ENCODE measurements at places on chromosomes 12 and 14.

- H3K4me1 ChIP-seq = no peaks in the 10 kb centered on the region
- DNase-seq = no peak
- H3K36me3 ChIP-seq = no peaks in the 10 kb centered on the region
- no peak overlapping the region for H3K4me3 ChIP-seq
- H3K27me3 ChIP-seq = no peaks in the 10 kb centered on the region
Measured at GRCh38 chr12:90229407-90230170, 521.0 kb upstream of the ATP2B1 start.

GRCh38 chr12:41419131-41419893 is 231.2 kb downstream of the PDZRN4 start:
- no peaks in the 10 kb centered on the region for H3K36me3 ChIP-seq
- H3K4me3 ChIP-seq = no peak overlapping the region
- no peak overlapping the region for H3K27ac ChIP-seq
- no peak for DNase-seq
- no peaks in the 10 kb centered on the region for H3K4me1 ChIP-seq

GRCh38 chr12:80681-81190 is 14.2 kb downstream of the IQSEC3 start:
- H3K4me1 ChIP-seq = no peaks in the 10 kb centered on the region
- no peak overlapping the region for H3K27ac ChIP-seq
- peaks cover 52% of the 10 kb centered on the region for H3K27me3 ChIP-seq
- DNase-seq = no peak
- no peaks in the 10 kb centered on the region for H3K36me3 ChIP-seq

DNA sequence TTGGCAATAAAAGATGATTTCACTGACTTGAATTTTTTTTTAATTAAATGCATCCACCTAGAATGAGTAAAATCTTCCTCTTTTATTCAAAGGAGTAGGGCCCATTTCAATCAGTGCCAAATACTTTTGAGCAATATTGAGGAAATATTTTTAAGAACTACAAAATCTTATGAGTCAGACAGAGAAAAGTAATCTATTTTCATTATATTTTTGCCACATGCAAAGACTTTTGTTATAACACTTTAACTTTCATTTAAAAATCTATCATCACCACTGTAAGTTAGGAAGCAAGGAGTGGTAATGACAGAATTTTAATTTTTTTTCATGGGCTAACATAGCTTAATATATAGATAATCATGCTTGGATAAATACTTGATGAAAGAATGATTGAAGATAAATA is 345.2 kb upstream of the KITLG start:
- no peak for DNase-seq
- H3K27ac ChIP-seq = no peak overlapping the region
- H3K36me3 ChIP-seq = no peaks in the 10 kb centered on the region
- no peaks in the 10 kb centered on the region for H3K27me3 ChIP-seq
- no peak overlapping the region for H3K4me3 ChIP-seq
- no peaks in the 10 kb centered on the region for H3K4me1 ChIP-seq

- H3K27ac ChIP-seq = no peak overlapping the region
- H3K27me3 ChIP-seq = peaks cover 4% of the 10 kb centered on the region
- DNase-seq = no peak
- peaks cover 18% of the 10 kb centered on the region for H3K36me3 ChIP-seq
Measured at GRCh38 chr12:27468241-27468640, 21.7 kb downstream of the SMCO2 start.

DNA sequence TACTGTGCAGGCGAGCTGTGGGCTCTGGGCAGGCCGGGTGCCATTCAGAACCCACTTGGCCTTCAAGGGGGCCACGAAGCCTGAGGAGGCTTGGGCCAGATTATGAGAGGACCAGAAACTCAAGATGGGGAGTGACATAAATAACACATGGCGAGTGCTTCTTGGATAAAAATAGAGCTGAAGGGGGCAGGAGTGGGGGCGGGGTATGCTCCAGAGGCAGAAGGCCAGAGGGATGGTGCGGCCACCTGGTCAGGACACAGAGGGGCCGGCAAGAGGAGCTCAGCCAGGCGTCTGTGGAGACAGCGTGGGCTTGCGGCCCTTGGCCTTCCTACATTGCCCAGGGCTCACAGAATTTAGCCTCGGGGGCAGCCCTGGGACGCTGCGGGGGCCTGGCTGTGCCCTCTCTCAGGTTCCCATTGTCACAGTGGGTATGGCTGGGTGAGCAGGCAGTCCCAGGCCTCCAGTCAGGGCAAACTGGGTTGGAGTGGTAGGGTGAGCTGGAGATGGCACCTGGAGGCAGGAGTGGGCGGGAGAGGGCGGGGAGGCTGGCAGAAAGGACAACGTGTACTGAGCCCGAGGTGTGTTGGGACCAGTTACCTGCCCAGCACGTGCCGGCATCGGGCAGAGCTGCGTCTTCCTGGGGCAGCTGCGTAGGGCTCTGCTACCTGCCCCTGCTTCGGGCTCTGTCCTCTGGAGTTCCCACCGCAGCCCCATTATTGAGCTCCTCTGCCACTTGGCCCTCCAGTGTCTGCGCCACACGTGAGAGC is 7.4 kb upstream of the SLC25A29 start:
- peaks cover 5% of the 10 kb centered on the region for H3K4me1 ChIP-seq
- no peaks in the 10 kb centered on the region for H3K36me3 ChIP-seq
- peaks cover 61% of the 10 kb centered on the region for H3K27me3 ChIP-seq

- peaks cover 25% of the 10 kb centered on the region for H3K27me3 ChIP-seq
- H3K4me3 ChIP-seq = no peak overlapping the region
- H3K4me1 ChIP-seq = no peaks in the 10 kb centered on the region
- H3K27ac ChIP-seq = no peak overlapping the region
Measured at GRCh38 chr14:64778104-64778754, 74.0 kb downstream of the PLEKHG3 start.

DNA sequence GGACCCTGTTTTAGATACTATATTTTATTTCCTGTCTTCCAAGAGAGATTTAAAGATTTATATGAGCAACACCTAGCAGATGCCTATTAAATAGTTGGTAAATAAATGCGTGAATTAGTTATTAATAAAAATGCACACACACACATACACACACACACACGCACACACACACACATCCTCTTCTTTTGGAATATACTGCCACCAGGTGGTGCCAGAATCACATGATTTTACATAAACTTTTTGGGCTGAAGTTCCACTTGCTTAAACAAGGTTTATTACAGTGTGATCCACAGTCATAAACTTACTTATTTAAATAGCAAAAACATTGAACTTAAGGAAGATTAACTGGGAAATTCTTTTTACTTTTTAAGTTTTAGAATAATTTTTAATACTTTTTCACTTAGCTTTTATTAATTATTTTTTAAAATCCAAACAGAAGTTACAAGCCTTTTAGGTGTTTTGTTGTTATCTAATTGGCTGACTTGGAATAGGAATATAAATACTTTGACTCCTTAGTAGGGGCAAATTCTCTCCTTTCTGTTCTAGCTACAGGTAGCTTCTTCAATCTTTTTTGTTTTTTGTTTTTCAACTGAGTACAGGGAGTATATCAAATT is 17.5 kb downstream of the RAD51B start:
- DNase-seq = peak; percentile 62
- H3K27me3 ChIP-seq = no peaks in the 10 kb centered on the region
- no peaks in the 10 kb centered on the region for H3K4me1 ChIP-seq
- no peak overlapping the region for H3K4me3 ChIP-seq
- peaks cover 6% of the 10 kb centered on the region for H3K36me3 ChIP-seq

- no peak overlapping the region for H3K4me3 ChIP-seq
- H3K27me3 ChIP-seq = no peaks in the 10 kb centered on the region
Measured at GRCh38 chr12:18696971-18697602, 40.7 kb downstream of the PLCZ1 start.

GRCh38 chr14:73237786-73238423 is 599 bp downstream of the PAPLN start:
- no peak overlapping the region for H3K4me3 ChIP-seq
- peaks cover 98% of the 10 kb centered on the region for H3K27me3 ChIP-seq
- peak; percentile 20 for DNase-seq
- no peak overlapping the region for H3K27ac ChIP-seq

DNA sequence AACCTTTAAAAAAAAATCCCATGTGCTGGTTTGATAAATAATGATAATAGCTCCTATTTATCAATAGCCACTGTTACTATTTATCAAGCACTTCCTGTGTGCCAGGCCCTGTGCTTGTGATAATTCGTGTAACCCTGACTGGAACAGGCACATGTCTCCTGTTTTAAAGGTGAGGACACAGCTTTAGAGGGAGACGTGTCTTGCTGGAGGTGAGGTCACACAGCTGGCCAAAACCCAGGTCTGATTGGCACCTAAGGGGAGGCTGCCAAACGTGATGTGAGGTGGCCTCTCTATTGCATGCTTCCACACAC is 156.6 kb downstream of the VRK1 start:
- no peak for DNase-seq
- no peak overlapping the region for H3K27ac ChIP-seq
- H3K36me3 ChIP-seq = no peaks in the 10 kb centered on the region

GRCh38 chr12:129001826-129002225 is 148.5 kb downstream of the GLT1D1 start:
- no peak overlapping the region for H3K4me3 ChIP-seq
- no peak overlapping the region for H3K27ac ChIP-seq
- H3K27me3 ChIP-seq = no peaks in the 10 kb centered on the region
- no peaks in the 10 kb centered on the region for H3K36me3 ChIP-seq
- no peak for DNase-seq

- H3K4me1 ChIP-seq = no peaks in the 10 kb centered on the region
- H3K4me3 ChIP-seq = no peak overlapping the region
- H3K36me3 ChIP-seq = no peaks in the 10 kb centered on the region
- H3K27ac ChIP-seq = no peak overlapping the region
Measured at GRCh38 chr14:72264716-72265115, 332.5 kb downstream of the RGS6 start.

GRCh38 chr14:64826333-64826732 is 53.4 kb downstream of the SPTB start:
- no peak overlapping the region for H3K27ac ChIP-seq
- no peaks in the 10 kb centered on the region for H3K36me3 ChIP-seq
- DNase-seq = no peak

- H3K27me3 ChIP-seq = no peaks in the 10 kb centered on the region
- no peaks in the 10 kb centered on the region for H3K4me1 ChIP-seq
- no peak overlapping the region for H3K4me3 ChIP-seq
Measured at GRCh38 chr14:95033682-95034632, 123.4 kb downstream of the DICER1 start.

- DNase-seq = no peak
- H3K27me3 ChIP-seq = peaks cover 2% of the 10 kb centered on the region
- no peak overlapping the region for H3K4me3 ChIP-seq
- no peaks in the 10 kb centered on the region for H3K36me3 ChIP-seq
- H3K4me1 ChIP-seq = no peaks in the 10 kb centered on the region
- no peak overlapping the region for H3K27ac ChIP-seq
Measured at GRCh38 chr12:95723693-95724384, 66.7 kb downstream of the NTN4 start.

GRCh38 chr12:131860472-131861260 is 32.5 kb downstream of the MMP17 start:
- no peak overlapping the region for H3K4me3 ChIP-seq
- H3K27me3 ChIP-seq = peaks cover 21% of the 10 kb centered on the region
- H3K36me3 ChIP-seq = no peaks in the 10 kb centered on the region
- peak overlapping the region; percentile 66 for H3K27ac ChIP-seq

- peak overlapping the region; percentile 53 for H3K4me3 ChIP-seq
- peaks cover 6% of the 10 kb centered on the region for H3K27me3 ChIP-seq
- peaks cover 77% of the 10 kb centered on the region for H3K4me1 ChIP-seq
Measured at GRCh38 chr12:123229051-123229450, 3.9 kb downstream of the MPHOSPH9 start.

DNA sequence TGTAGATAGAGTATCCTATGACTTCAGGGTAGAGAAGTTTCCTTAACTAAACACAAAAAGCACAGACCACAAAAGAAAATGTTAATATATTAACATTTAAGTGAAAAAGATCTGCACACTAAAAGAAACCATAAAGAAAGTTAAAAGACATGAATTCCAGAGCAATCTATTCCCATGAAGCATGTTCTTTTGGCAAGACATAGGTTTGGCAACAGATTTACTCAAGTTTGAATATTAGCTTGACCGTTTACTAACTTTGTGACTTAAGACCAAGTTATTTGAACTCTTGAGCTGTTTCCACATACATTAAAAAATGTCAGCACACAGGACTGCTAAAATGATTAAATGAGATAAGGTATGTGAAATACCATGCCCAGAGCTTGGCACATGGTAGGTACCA is 35.7 kb upstream of the GZMB start:
- no peak for DNase-seq
- no peak overlapping the region for H3K27ac ChIP-seq
- no peak overlapping the region for H3K4me3 ChIP-seq
- peaks cover 86% of the 10 kb centered on the region for H3K4me1 ChIP-seq
- peaks cover 12% of the 10 kb centered on the region for H3K36me3 ChIP-seq

- H3K4me1 ChIP-seq = peaks cover 37% of the 10 kb centered on the region
- peak; percentile 61 for DNase-seq
- H3K27ac ChIP-seq = peak overlapping the region; percentile 93
- H3K36me3 ChIP-seq = peaks cover 2% of the 10 kb centered on the region
- H3K27me3 ChIP-seq = peaks cover 10% of the 10 kb centered on the region
Measured at GRCh38 chr12:121711361-121712189, 977 bp upstream of the TMEM120B start.

DNA sequence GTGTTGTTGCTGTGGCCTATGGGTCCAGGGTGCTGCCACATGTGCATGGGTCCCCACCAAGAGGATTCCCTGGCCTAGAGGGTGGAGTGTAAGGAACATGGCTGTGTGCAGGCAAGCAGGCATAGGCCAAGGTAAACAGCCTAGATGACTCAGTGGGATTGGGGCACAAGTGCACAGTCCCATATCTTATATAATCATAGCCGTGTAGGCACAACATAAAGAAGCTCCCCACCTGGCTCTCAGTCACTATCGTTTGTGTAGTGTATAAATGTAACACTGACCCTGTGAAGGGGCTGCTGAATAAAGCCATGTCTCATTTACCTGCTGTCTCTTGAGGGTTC is 15.7 kb upstream of the RNASE12 start:
- H3K4me1 ChIP-seq = peaks cover 3% of the 10 kb centered on the region
- H3K36me3 ChIP-seq = no peaks in the 10 kb centered on the region
- H3K27me3 ChIP-seq = peaks cover 4% of the 10 kb centered on the region
- H3K27ac ChIP-seq = no peak overlapping the region

GRCh38 chr12:101414533-101415119 is 7.1 kb upstream of the ARL1 start:
- no peak overlapping the region for H3K27ac ChIP-seq
- no peak overlapping the region for H3K4me3 ChIP-seq
- DNase-seq = peak; percentile 26
- peaks cover 11% of the 10 kb centered on the region for H3K27me3 ChIP-seq
- H3K36me3 ChIP-seq = no peaks in the 10 kb centered on the region

GRCh38 chr12:128684352-128684751 is 139.4 kb downstream of the SLC15A4 start:
- no peak overlapping the region for H3K4me3 ChIP-seq
- no peak overlapping the region for H3K27ac ChIP-seq
- H3K4me1 ChIP-seq = no peaks in the 10 kb centered on the region
- H3K27me3 ChIP-seq = no peaks in the 10 kb centered on the region

DNA sequence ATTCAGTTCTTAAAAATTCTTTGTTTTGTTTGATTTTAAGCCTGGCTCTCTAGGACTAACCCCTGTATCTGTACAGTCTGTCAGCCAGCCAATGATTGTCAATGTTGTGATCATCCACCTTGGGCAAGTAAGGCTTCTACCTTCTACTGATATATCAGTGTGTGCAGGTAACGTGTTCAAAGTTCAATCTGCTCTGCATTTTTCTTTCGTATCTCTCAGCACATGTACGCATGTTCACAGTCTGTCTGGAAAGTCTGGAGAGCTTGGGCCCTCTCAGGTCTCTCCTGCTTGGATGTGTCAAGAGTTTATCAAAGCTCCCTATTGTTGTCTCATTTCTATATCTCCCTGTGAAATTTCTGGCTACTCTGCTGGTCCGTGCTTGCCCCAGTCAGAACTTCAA is 138.6 kb upstream of the VRK1 start:
- peaks cover 25% of the 10 kb centered on the region for H3K27me3 ChIP-seq
- H3K27ac ChIP-seq = no peak overlapping the region
- no peaks in the 10 kb centered on the region for H3K4me1 ChIP-seq
- no peak overlapping the region for H3K4me3 ChIP-seq
- DNase-seq = no peak

GRCh38 chr12:112986291-112986800 is 8.0 kb downstream of the OAS2 start:
- H3K36me3 ChIP-seq = peaks cover 99% of the 10 kb centered on the region
- no peak for DNase-seq
- no peak overlapping the region for H3K4me3 ChIP-seq
